ENCODE measurements at places on chromosomes 2 and 18. TPM values are rescaled to one million over a fixed set of nuclear protein-coding genes. Genes with fewer than 3 reads are reported as not detected.

The NEB gene
- total RNA-seq: 0.14 TPM

The SPDYA gene
- 1.0 TPM for total RNA-seq

The ADD2 gene
- total RNA-seq: not detected

The RNMT gene
- total RNA-seq: 32.8 TPM

The VAMP5 gene
- total RNA-seq: 2.2 TPM

The NAT8 gene
- total RNA-seq: not detected

The UGT1A10 gene
- total RNA-seq: not detected

The RAB10 gene
- total RNA-seq: 127 TPM

The GLI2 gene
- under 0.01 TPM for total RNA-seq

The HAUS1 gene
- total RNA-seq: 12.5 TPM

The ASNSD1 gene
- 24.2 TPM for total RNA-seq

The HOXD3 gene
- not detected for total RNA-seq

The COL4A3 gene
- not detected for total RNA-seq
